ENCODE measurements at places on chromosomes 4 and X.
A peak's percentile ranks its signal among the peaks of the same experiment; 100 is the strongest.

DNA sequence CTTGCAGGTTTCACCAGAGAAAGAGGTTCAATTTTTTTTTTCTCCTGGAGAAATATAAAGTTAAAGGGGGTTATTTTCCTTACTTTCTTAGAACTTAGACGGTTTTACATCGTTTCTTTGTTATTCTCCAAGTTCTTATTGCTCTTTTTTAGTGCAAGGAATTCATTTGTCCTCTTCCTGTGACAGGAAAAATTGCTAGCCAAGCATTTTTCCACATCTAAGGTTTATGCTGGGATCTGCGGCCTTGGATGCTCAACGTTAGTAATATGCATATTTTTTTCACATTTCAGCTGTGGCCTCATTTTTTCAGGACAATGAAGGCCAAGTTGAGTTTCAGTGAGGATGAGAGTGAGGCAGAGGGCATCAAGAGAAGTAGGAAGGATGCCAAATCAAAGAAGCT is 948.9 kb downstream of the PCDH19 start:
- H3K4me3 ChIP-seq, result no peak overlapping the region
- H3K4me1 ChIP-seq, result no peaks in the 10 kb centered on the region
- DNase-seq, result no peak
- H3K36me3 ChIP-seq, result no peaks in the 10 kb centered on the region
- H3K27ac ChIP-seq, result no peak overlapping the region
- no peaks in the 10 kb centered on the region for H3K27me3 ChIP-seq

DNA sequence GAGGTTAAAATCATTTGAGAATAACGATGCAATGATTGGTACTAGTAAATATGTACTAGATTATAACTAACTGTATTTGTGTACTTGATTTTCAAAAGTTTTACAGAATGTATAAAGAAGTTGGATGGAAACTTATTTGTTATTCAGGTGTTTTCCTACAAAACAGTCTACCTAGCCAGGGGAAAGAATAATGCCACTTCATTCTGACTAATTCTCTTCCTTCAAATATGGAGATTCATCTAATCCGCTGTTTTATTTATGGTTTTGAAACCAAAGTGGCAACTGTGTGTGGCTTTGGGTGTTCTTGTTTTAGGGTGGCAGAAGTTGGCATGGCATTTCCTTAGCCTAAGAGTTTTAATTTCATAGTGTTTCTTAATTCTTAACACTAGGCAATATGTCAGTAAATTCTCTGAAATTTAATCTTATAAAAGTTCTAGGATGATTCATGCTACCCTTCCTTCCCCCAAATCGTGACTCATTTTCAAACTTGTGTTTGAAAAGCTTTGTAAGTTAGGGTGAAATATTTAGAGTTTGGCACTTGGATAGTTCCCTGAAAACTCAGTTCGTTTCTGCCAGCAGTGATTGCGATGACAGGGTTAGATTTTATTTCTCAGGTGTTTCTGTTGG is 62.6 kb downstream of the DCLK2 start:
- peaks cover 15% of the 10 kb centered on the region for H3K4me1 ChIP-seq

- H3K27me3 ChIP-seq, result no peaks in the 10 kb centered on the region
- no peaks in the 10 kb centered on the region for H3K4me1 ChIP-seq
- H3K4me3 ChIP-seq, result no peak overlapping the region
These were observed 51.2 kb downstream of the TMPRSS11E start for GRCh38 chr4:68498413-68499007.

DNA sequence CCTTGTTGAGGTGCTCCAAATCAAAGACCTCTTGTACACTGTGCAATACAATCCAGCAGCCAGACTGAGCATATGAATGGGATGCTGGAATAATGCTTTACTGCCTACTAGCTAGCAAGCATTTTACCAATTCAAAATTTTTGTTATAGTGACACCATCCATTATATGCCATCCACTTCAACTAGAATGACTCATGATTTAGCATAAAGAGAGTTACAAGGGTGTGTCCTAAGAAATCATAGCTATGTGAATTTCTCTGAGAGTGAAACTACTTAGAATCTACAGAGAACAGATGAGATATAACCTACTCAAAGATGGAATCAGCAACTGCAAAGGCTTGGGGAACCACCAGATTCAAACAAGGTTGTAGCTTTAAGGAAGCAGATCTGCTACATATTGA is 221.9 kb downstream of the LHFPL1 start:
- no peaks in the 10 kb centered on the region for H3K36me3 ChIP-seq
- H3K27ac ChIP-seq, result no peak overlapping the region
- H3K4me1 ChIP-seq, result no peaks in the 10 kb centered on the region
- DNase-seq, result no peak
- no peak overlapping the region for H3K4me3 ChIP-seq

DNA sequence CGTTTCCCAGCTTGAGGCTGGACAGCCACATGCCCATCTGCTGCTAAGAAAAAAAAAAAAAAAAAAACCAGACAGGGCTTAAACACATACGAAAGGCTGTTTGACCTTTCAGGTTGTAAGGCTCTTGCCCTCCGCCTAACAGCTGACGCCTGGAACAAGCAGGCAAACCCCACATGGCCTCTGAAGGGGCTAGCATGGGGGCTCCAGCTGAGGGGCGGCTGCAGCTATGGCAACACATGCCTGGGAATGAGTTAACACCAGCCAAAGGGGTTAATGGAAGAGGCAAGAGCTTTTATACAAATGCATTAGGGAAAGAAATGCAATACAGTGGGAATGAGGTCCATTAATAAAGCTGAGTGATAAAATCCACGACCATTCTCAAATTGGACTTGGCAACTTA is 183.6 kb downstream of the ENOX2 start:
- no peak overlapping the region for H3K27ac ChIP-seq
- no peaks in the 10 kb centered on the region for H3K4me1 ChIP-seq
- H3K36me3 ChIP-seq, result no peaks in the 10 kb centered on the region
- no peak overlapping the region for H3K4me3 ChIP-seq

- DNase-seq, result no peak
- H3K27ac ChIP-seq, result no peak overlapping the region
- H3K4me3 ChIP-seq, result no peak overlapping the region
- H3K36me3 ChIP-seq, result no peaks in the 10 kb centered on the region
- peaks cover 4% of the 10 kb centered on the region for H3K4me1 ChIP-seq
- no peaks in the 10 kb centered on the region for H3K27me3 ChIP-seq
These were observed 83.4 kb downstream of the PHKA2 start for GRCh38 chrX:18900401-18900976.

DNA sequence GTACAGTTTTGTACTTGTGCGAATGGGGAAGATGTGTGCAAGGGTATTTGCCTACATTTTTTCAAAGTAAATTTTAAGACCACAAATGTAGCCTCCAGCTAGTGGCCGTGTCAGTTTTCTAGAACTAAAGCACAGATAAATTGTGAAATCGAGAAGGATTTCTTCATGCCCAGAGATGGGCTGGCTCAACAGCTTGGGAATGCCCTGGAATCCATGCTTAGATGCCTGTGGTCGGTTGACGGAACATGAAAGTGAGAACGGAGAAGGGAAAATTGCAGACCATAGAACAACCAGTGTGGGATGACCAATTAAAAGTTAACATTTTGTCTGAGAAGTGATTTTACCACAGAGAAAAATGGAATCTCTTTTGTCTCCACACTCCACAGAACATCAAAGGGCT is 73.2 kb upstream of the VCX2 start:
- no peaks in the 10 kb centered on the region for H3K36me3 ChIP-seq
- no peak for DNase-seq
- no peak overlapping the region for H3K27ac ChIP-seq
- no peaks in the 10 kb centered on the region for H3K4me1 ChIP-seq
- no peak overlapping the region for H3K4me3 ChIP-seq

GRCh38 chr4:70994387-70995099 is 1.1 kb downstream of the DCK start:
- peaks cover 4% of the 10 kb centered on the region for H3K4me1 ChIP-seq
- no peaks in the 10 kb centered on the region for H3K36me3 ChIP-seq
- no peaks in the 10 kb centered on the region for H3K27me3 ChIP-seq
- peak overlapping the region; percentile 74 for H3K4me3 ChIP-seq

- DNase-seq, result no peak
- no peaks in the 10 kb centered on the region for H3K36me3 ChIP-seq
- no peaks in the 10 kb centered on the region for H3K4me1 ChIP-seq
- H3K27me3 ChIP-seq, result no peaks in the 10 kb centered on the region
- H3K27ac ChIP-seq, result no peak overlapping the region
- H3K4me3 ChIP-seq, result no peak overlapping the region
These were observed 132.1 kb downstream of the NSUN7 start for GRCh38 chr4:40881851-40882250.

DNA sequence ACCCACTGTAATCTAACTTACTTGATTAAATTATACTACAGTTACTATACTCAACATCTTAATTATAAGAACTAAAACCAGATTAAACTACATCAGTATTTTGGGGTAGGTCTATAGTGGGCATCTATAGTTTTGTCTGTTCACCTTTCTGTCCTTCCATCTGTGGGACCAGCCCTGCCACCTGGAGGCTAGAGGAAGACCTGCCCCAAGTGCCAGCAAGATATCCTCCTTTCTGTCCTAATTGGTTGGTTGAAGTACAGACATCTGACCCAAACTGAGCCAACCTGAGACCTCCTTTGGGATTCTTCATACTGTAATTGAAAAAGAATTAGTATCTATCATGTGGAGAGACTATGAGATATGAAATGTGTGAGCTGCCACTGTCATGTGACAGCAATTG is 172.2 kb upstream of the TLL1 start:
- H3K4me1 ChIP-seq, result no peaks in the 10 kb centered on the region
- no peak overlapping the region for H3K4me3 ChIP-seq
- no peak overlapping the region for H3K27ac ChIP-seq

- no peak overlapping the region for H3K27ac ChIP-seq
- DNase-seq, result no peak
- H3K36me3 ChIP-seq, result no peaks in the 10 kb centered on the region
- H3K4me3 ChIP-seq, result no peak overlapping the region
These were observed 111.3 kb downstream of the TET2 start for GRCh38 chr4:105257817-105258495.

DNA sequence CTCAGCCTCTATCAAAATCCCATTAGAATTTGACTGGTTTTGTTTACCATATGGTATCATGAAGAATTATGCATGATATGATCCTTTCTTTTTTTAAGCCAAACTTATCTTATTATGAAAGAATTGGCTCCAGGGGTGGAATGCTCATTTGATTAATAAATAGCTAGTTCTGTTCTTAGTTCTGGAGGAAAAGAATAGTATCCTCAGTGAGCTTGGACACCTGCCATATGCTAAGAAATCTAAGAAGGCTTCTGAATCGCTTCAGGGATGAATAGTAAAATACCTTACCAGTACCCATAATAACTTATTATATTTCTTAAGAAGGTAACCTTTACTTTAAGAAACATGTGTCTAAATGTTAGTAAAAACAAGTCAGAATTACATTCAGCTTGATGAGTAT is 803.6 kb downstream of the ADGRL3 start:
- peak; percentile 3 for DNase-seq
- no peaks in the 10 kb centered on the region for H3K27me3 ChIP-seq
- H3K4me1 ChIP-seq, result no peaks in the 10 kb centered on the region
- H3K36me3 ChIP-seq, result no peaks in the 10 kb centered on the region
- no peak overlapping the region for H3K27ac ChIP-seq

GRCh38 chrX:78104447-78105176 is 564 bp downstream of the PGK1 start:
- peak overlapping the region; percentile 62 for H3K4me3 ChIP-seq
- no peaks in the 10 kb centered on the region for H3K4me1 ChIP-seq
- DNase-seq, result peak; percentile 43
- no peaks in the 10 kb centered on the region for H3K36me3 ChIP-seq
- H3K27ac ChIP-seq, result peak overlapping the region; percentile 95

DNA sequence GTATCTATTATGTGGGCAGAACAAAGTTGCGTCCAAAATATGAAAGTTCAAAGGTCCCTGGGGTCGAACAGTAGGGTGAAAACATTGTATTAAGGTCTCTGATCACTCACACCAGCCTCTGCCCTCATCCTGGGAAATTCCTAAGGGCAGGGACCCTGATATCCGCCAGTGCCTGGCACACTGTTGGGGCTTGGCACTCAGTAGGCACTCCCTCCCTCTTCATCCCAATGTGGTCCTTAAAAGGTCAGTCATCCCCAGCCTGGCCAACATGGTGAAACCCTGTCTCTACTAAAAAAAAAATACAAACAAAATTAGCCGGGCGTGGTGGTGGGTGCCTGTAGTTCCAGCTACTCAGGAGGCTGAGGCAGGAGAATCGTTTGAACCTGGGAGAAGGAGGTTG is 6.3 kb downstream of the NDUFB11 start:
- H3K27me3 ChIP-seq, result no peaks in the 10 kb centered on the region
- H3K4me1 ChIP-seq, result no peaks in the 10 kb centered on the region
- DNase-seq, result no peak
- no peak overlapping the region for H3K27ac ChIP-seq

Measured in fibroblast of lung (primary cell).